CD4-positive, alpha-beta memory T cell (primary cell): ENCODE measurements at places on chromosomes 7 and 10.

DNA sequence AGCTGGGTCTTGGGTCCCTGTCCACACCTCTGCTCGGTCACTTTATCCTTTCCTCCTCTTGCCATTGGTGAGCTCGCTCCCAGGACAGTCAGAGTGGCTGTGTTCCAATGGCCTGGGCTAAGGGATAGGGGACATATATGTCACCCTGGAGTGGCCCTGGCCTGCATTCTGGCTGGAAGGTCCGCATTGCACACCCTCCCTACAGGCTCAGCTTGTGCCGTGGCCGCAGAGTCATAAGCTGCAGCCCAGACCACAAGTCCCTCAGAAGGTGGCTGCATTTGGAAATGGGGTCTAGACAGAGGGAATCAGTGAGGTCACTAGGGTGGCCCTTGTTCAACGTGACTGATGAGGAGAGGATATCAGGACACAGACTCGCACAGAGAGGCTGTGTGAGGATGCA lies 363.8 kb upstream of the SHH start:
- no peak for DNase-seq

DNA sequence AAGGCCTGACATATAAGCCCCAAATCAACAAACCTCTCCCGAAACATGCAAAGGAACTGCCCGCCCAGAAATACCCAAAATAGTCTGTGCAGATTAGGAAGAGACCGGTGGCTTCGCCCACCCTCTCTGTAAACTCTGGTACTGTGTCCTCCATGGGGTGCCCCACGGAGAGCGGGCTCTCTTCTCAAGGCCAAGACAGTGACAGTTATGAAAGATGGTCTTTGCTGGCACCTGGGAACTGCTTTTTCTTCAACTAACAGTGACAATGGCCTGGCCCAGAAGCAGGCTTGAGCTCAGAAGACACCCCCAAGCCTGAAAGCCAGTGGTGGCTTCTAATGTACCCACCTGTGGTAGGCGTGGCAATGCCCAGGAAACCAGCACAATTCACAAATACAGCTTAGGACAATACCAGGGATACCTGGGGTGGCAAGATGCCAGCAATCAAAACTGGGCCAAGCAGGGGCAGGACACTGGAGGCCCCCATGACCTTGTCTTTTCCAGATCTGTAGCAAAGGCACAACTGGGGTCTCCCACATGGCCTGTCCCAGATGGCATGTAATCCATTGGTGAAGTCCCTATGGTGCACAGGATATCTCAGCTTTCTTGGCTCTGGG lies 107.6 kb downstream of the NEURL1 start:
- no peak for DNase-seq

DNA sequence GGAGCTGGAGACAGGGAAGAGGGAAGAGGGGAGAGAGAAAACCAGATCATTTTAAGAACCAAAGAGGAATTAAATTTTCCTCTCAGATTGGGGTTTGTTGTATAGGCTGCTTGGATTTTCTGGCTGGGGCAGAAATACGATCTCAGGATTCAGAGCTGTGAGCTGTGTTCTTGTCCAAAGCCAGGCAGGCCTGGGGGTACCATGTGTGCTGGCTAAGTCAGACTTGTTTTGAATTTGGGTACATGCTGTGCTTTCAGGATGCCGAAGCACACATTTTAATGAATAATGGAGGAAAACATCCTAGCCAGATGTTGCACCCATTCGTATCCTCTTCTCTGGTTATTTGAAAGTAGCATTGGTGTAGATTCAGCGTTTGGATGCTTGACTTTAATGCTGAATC lies 170.3 kb upstream of the PODXL start:
- no peak for DNase-seq

DNA sequence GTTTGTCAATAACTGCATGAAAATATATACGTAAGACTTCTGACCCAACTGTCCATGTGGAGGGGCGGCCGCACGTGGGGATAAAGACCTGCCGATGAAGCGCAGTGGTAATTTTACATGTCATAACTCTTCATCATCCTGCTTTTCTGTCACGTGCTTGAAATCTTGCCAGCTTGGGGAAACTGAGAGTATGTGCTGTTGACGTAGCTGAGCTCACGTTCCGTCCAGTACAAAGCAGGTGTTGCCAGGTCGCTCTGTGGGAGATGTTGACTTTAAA lies 105.1 kb downstream of the INPP5A start:
- no peak for DNase-seq

- no peak for DNase-seq
Observed at GRCh38 chr7:117384688-117385362, 42.5 kb downstream of the ASZ1 start.

GRCh38 chr10:1156921-1157614 lies 100.9 kb downstream of the WDR37 start:
- no peak for DNase-seq
